Hepatic stellate cell (primary cell): ENCODE measurements at places on chromosomes 16 and 17.
A peak's percentile ranks its signal among the peaks of the same experiment; 100 is the strongest.

- DNase-seq, result no peak
Measured at GRCh38 chr16:27566417-27566816, 16.5 kb downstream of the KATNIP start.

DNA sequence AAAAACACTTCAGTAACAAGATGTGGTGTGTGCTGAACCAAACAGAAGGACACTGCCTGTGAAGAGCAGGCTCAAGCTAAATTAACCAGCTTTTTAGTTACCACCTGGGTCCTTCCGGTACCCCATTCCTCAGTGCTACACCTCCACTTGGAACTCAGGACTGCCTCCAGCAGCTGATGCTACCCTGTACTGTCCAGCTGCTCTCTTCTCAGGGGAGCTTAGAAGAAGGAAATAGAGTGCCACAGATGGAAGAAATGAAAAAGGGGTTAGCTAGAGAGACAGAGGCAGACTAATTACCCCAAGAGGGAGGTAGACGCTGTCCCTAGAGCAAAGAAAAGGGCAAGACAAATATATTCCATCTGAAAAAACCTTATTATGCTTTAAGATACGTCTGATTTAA lies 5.7 kb downstream of the MED13 start:
- DNase-seq, result no peak

GRCh38 chr17:49459401-49459984 lies 35.6 kb upstream of the NGFR start:
- no peak for DNase-seq

DNA sequence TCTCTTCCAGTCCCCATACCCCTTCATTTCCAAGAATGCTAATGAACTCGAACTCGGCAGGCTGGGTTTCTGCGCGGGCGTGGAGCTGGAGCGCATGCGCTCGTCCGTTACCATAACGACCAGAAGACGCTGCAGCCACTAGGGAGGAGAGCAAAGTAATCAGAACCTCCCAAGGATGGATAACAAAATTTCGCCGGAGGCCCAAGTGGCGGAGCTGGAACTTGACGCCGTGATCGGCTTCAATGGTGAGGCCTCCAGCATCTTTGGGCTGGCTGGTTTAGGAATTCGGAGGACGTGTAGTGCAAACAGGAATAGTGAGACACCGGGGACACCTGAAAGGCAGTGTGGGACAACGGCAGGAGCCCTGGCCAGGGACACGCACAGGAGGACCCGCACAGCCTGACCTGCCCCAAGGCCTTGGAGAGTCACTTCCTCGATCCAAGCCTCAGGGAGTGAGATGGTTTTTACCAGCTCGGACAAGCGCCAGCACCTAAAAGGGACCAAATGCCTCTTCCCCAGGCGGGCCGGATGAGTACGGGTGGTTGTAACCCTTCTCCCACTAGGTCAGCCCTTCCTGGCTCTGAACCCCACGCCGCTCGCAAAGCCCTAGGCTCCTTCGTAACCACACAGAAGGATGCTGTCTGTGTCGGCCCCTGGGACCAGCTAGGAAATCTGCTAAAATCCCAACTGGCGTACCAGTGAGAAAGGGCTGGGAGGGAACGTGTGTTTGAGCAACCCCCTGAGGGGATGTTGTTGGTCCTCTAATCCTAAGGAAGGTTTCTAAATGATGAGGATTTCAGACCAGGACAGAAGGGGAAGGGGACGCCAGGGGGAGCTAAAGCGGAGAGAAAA lies at the start of gene CFAP52:
Gene CFAP52 (plus strand): TSS at position 122 of the 852 bp plus-strand sequence. CDS start 54 bp downstream, at position 176.
- peak; percentile 84 for DNase-seq

DNA sequence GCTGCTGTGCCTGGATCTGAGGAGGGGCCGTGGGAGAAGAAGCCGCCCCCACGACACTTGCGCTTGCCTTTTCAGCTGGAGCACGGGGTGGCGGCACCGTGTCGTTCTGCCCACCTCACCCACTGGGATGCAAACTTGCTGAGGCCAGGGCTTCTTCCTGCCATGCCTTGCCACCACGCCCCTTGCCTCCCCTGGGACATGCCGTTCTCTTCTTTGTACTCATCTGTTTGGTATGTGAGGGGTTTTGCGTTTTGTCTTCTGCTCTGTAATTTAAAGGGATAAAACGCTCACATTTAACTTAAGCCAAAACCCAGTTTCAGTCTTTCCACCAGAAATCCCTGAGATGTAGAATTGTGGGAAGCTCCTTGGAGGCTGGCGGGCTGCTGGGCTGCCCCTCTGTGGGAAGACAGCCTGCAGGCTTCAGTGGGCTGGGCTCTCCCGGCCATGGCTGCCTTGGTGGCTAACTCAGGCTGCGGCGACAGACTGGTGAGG lies 180.2 kb downstream of the RPTOR start:
- peak; percentile 88 for DNase-seq

DNA sequence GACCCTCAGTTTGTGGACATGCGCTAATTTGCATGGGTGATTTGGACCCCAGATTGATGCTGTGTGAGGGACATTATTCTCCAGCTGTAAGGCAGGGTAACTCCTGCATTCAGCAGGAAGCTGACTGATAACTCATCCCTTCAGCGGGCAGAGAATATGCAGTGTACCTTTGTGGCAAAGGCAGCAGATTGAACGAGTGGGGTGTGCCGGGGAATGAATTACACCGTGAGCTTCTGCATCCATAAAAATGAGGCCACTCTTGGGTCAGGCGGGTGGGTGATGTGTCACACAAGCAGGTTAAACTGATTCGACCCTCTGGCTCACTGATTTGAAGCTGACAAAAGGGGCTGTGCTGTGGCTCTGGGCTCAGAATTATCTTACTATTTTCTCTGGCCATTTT lies 128.9 kb upstream of the PMFBP1 start:
- no peak for DNase-seq

GRCh38 chr17:33369149-33369548 lies 76.1 kb upstream of the ASIC2 start:
- DNase-seq, result no peak

GRCh38 chr17:44830359-44831288 lies 537 bp upstream of the GJC1 start:
- no peak for DNase-seq

GRCh38 chr17:73311428-73311780 lies 397 bp downstream of the CDC42EP4 start:
- DNase-seq, result no peak

DNA sequence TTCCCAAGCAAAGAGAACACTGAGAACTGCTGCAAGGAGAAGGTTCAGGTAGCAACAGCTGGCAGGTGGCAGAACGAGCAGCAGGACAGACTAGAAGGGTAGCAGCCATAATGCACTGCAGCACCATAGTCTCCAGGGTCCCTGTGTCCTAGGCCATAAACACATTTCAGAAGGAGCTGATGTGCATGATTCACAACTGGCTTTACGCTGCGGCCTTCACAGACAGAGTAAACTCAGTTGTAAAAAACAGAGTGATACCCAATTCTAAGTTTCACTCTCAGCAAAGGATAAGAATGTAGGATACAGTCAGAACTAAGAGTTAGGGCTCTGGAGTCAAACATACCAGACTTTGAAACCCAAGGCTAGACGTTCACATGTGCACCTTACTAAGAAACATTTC lies 24.4 kb downstream of the ARHGAP17 start:
- no peak for DNase-seq

DNA sequence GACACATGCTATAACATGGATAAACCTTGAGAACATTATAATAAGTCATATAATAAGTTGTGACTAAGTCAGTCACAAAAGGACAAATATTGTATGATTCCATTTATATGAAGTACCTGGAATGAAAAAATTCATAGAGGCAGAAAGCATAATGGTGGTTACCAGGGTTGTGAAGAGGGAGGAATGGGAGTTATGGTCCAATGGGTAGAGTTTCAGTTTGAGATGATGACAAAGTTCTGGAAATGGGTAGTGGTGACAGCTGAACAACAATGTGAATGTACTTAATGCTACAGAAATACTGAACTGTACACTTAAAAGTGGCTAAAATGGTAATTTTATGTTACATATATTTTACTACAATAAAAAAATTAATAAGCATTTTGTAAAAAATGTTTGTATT lies 49.7 kb downstream of the MYO1D start:
- no peak for DNase-seq

DNA sequence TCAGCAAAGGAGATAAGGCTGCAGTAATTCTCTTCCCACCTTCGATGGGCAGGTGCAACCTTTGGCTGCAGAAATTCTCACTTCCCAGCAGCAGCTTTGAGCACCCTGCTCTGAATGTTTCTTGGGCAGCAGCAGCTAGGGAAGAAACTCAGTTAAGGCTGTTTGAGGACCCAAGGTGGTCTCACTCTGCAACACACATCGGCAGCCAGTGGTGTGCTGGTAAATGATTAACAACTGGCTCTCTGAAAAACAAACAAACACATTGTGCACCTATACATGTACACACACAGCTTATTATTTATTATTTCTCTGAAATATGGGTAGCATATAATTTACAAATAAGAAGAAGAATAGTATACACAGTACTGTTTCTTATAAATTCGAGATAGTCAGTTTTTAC lies 685.8 kb downstream of the WWOX start:
- DNase-seq, result no peak

DNA sequence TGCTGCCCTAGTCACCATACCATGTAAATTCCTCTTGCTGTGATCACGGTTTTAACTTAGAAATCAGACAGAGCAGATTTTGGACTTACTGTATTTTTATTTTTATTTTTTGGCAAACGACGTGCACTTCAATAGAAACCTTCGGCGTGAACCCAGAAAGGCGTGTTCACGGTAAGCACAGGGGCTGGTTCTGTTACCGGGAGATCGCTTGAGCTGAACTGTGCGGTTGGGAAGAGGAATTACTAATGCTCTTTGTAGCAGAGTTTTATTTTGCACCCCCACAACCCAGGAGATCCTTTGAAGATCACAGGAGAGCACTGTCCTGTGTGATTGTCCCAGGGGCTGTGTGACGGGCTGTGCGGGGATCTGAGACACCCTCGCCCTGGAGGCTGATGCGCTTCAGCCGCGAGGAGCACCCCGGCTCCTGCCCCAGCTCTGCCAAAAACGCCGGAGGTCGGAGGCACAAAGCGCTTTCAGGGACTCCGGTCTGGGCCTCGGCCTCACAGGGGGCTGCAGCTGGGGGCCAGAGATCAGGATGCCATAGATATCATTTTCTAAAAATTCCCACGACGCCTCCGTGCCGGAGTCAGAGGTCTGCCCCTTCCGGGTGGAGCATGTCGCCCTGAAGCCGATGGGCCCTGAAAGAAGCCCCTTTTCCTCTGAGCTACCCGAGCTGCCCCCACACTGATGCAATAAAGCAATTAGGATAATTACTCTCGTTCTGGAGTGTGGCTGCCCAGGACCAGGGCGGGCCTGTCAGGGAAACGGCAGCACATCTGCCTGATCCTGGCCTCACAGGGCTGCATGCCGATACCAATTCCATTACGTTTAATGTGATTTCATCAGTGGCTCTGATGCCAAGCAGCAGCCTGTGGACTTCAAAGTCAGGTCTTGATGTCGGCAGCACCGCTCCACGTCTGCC lies 71.8 kb downstream of the LMF1 start:
- DNase-seq, result no peak

GRCh38 chr17:41446806-41447205 lies 6.0 kb upstream of the KRT38 start:
- DNase-seq, result peak; percentile 67

GRCh38 chr17:73343168-73343634 lies 31.4 kb upstream of the CDC42EP4 start:
- peak; percentile 91 for DNase-seq

- DNase-seq, result no peak
Measured at GRCh38 chr17:39995438-39995837, 14.8 kb downstream of the PSMD3 start.

DNA sequence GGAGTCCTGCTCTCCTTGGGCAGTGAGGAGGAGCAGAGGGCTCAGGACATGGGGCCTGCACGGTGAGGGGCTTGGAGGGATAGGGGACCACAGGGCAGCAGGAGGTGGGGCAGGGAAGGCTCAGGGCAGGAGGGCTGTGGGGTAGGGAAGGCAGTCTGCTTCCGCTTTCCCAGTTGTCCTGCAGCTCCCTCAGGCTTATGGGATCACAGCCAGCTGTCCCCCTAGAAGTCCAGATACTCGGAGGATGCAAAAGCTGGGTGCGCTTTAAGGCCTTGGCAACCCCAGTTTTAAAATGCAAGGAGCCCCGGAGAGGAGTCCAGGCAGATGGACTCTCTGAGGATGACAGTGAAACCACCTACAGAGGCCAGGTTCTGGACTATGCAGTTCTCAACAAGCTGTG lies 299.1 kb upstream of the FOXF1 start:
- no peak for DNase-seq

GRCh38 chr17:15999141-15999973 lies at the start of the genes TTC19 and ZSWIM7:
Gene TTC19, plus strand, starts transcription at chr17:15999824. Its CDS starts 25 bp downstream, at chr17:15999849.
Gene ZSWIM7, minus strand, starts transcription at chr17:15999704. Its CDS starts 110 bp downstream, at chr17:15999594.
- DNase-seq, result peak; percentile 96

GRCh38 chr17:15197229-15197628 lies 67.9 kb downstream of the PMP22 start:
- DNase-seq, result no peak

GRCh38 chr17:78680436-78680835 lies 101.6 kb downstream of the CYTH1 start:
- no peak for DNase-seq

GRCh38 chr17:28763137-28763799 lies 19.5 kb downstream of the TRAF4 start:
- DNase-seq, result no peak

DNA sequence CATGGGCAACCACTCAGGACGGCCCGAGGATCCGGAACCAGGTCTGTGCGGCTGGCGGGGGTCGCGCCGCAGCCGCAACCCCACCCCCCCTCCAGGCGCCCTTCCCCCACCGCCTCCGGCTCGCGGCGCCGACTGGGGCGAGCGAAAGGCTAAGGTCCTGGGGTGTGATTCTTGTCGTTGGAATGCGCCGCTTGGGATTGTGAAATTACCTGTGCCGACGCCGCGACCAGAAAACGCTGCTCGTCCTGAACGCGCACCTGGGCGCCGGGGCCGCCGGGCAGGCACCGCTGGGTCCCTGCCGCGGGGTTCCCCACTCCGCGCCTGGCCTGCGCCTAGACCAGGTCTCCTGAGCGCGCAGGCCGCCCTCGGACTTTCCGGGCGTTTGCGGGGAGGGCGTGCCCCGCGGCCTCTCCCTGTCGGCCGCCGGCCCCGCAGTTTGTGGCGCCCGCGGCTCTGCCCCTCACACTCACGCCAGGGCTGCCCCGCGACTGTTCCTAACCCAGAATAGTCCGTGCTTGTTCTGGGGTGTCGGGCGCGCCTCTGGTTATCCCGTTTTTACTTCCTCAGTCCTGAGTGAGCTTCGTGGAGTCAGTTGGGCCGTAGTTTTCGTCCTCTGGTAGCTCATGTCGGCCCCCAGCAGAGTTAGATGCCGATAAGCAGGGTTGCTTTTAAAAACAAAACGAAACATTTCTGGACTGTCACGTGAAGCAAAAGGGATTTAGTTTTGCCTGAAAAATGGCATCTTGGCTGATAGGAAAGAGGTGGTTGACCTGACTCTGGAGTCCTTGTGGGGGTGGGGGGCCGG lies 147.2 kb downstream of the SPECC1 start:
- peak; percentile 53 for DNase-seq

DNA sequence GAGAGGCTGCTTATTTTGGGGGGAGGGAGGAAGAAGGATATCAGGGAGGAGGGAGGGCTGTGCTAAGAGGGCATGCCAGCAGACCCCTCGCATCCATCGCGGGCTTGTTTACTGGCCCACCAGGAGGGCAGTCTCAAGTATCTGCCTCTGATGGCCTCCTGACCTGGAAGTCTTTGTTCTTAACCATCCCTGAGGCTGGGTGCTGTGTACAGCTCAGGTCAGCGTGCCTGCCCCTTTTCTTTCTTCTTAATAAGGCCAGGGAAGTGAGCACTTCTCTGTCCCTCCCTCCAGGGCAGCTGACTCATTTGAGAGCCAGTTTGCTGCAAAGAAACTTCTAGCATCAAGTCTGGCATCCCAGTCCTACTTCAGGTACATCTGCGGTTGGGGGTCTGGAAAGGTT lies 157.0 kb downstream of the CCDC182 start:
- no peak for DNase-seq
